ENCODE measurements at places on chromosomes 7 and 10.

- DNase-seq = peak; percentile 25
These were observed 92.1 kb upstream of the SAMD8 start for GRCh38 chr10:75019370-75019769.

DNA sequence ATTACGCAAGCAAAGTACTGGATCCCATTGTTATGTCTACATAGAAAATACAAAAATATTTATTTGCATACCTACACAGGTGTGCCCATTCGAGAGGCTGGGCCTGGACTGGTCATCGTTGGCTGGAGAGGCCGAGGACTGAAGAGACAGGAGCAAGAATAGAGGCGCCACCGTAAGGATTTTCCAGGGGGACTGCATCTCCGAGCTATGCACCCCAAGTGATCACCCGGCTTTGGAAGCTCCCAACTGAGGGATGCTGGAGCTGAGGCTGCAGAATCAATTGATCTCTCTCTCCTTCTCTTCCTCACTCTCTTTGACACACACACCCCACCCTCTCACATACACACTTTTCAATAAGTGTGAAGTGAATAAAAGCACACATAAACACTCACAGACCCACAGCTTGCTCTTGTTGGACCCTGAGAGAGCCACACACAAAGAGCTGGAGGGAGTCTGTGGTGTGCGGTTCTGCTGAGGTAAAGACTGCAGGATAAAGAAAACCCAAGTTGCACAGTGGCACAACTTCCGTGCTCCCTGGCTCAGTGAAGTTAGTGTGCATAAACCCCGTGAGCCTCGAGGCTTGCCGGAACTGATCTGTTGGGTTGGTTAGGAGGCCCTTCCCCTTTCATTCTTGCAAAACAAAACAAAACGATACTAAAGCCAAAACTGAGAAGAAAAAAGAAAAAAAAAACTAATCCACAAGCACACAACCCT lies at the start of gene AOAH:
Gene AOAH, minus strand, starts transcription at position 544 of the 714 bp plus-strand sequence. Its CDS starts 346 bp downstream, at position 198.
- DNase-seq = peak; percentile 84

DNA sequence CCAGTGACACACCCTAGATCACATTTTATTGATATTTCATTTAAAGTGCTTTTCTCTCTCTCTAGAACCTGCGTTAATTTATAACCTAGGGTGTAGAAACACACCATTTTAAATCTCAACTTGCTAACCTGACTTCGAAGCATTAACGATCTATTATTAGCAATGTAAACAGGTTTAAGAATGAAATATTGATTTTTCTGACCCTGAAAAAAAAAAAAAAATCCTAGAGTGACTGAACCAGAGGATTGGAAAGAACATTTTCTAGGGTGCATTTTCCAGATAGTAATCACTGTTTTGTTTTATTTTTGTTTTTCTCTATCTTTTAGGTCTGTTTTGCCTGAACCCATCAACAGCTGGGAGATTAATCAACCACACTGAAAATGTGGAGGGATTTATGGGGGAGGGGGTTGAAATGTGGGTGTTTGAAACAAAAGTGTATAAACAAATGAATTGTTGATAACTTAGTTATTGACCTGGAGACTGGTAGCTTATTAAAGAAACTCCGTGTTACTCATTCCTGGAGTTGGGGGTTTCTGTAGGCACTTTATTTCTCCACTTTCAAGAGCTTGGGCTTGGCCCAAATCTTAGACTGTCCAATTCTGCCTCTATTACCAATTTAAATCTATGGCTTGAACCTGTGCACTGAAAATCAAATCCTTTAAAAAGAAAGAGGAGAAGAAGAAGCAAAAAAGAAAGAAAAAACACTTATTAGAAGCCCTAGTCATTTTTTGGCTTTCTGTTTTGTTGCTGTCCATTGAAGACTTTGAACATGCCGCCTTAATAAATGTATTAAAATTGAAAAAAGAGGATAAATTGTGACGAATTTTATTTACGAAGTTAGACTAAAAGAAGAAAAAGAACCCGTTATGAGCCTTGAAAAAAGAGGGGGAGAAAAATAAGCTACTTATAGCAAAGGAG lies 2.8 kb downstream of the HOXA2 start:
- DNase-seq = no peak

DNA sequence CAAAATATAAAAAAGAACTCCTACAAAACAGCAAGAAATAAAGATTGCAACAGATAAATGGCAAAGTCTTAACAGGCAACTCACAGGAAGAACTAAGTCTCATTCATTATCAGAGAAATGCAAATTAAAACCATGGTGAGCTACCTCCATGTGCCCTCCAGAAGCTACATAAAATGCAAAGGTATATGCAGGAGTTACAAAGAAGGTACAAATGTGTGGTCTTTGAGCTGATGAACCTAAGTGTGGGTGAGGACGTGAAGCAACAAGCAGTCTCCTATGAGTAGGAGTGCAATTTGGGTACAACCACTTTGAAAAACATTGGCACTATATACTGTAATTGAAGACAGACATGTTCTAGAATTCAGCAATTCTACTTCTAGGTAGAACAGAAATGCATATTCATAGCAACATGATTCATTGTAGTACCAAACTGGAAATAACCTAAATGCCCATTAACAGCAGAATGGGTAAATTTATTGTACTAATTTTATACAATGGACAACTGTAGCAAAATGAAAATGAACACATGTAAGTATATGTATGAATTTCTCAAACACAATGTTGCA lies 61.6 kb upstream of the KCNMA1 start:
- DNase-seq = no peak

DNA sequence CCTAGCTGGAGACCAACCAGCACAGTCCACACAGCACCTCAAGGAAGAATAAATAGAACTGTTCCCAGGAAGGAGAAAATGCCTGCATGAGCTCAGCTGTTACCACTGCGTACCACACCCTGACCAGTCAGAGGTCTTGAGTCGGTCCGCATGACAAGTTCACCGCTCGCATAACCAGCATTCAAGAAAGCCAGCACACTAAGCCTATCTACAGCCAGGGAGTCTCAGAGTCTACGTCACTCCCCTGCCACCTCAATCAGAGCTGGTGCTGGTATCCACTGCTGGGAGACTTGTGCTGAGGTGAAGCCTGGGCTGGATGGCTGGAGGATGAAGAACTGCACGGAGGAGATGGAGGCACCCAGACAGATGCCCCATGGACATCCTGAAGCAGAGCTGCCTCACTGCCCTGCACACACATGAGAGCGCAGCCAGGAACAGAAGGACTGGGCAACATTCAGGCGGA lies 19.6 kb downstream of the AKR1C1 start:
- DNase-seq = no peak

DNA sequence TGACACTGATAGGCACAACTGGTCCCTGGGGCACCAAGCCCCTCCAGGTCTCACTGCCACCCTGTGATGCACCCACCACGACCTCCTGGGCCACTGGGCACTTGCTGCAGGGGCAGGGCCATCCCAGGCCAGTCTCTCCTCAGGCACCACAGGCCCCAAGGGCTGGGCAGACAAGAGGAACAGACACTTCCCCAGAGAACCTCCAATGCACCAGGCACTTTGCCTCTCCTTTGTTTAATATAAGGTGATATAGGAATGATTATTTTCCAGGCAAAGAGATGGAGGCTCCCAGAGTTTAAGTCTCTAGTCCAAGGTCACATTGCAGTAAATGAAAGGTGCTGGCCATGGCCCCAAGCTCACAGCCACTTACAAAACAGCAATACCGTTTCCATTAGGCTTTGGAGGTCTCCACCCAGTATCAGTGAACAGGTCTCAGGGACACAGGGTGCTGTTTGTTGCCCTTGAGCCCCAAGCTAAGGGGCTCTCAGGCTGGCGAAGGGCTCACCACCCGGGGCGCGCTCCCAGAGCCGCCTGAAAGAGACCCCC lies 4.5 kb downstream of the DEPP1 start:
- no peak for DNase-seq

- no peak for DNase-seq
These were observed 335.0 kb downstream of the EXOC4 start for GRCh38 chr7:133587903-133588302.

GRCh38 chr7:143217806-143218205 lies 4.0 kb upstream of the TAS2R40 start:
- DNase-seq = no peak

DNA sequence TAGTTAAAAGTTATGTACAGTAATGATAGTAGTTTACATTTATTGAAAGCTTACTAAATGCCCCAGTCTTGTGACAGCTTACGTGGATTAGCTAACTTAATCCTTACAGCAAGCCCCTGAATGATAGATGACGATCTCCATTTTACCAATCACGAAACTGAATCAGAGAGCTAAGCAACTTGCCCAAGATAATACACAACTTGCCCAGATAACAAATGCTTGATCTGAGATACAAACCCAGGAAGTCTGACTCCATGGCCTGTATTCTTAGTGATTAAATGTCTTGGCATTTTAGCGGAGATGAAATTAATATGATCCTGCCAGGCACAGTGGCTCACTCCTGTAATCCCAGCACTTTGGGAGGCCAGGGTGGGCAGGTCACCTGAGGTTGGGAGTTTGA lies 46.9 kb upstream of the FMC1 start:
- DNase-seq = no peak

GRCh38 chr7:101468546-101469275 lies 106.0 kb downstream of the COL26A1 start:
- DNase-seq = no peak

GRCh38 chr10:32059472-32059871 lies 3.2 kb upstream of the KIF5B start:
- DNase-seq = no peak

DNA sequence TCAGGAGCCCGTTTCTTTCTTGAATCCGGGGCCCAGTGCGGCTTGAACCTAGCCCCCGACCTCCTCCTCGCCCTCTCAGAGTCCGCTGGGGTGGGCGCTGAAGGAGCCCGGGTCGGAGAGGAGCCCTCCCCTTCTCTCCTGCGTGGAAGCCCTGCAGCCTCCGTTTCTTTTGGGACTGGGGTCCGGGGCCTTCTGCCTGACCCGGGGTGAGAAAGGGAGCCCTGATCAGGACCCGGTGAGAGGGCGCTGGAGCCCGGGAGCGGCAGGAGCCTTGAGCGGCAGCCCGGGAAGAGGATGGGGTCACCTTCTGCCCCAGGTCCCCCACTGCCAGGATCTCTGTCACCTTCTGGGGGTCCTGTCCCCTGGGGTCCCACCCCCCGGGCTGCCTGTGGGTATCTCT lies 162.3 kb downstream of the ZNF33B start:
- no peak for DNase-seq

DNA sequence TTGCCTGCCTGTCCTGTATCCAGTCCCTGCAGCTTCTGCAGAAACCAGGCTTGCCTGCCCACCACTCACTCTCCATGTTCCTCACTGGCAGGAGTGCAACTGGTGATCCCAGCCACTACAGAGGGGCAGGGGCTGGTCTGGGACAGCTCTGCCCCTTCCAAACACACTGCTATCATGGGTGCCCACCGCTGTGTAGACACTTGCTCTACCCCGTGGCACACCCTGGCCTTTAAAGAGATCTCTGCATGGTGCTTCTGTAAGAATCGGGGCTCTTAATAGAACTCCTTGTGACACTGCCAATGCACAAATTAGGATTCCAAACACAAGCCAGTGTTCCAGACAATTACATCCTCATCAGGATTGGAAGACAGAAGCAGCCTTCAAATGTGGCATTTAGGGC lies 41.7 kb downstream of the C10orf90 start:
- no peak for DNase-seq

DNA sequence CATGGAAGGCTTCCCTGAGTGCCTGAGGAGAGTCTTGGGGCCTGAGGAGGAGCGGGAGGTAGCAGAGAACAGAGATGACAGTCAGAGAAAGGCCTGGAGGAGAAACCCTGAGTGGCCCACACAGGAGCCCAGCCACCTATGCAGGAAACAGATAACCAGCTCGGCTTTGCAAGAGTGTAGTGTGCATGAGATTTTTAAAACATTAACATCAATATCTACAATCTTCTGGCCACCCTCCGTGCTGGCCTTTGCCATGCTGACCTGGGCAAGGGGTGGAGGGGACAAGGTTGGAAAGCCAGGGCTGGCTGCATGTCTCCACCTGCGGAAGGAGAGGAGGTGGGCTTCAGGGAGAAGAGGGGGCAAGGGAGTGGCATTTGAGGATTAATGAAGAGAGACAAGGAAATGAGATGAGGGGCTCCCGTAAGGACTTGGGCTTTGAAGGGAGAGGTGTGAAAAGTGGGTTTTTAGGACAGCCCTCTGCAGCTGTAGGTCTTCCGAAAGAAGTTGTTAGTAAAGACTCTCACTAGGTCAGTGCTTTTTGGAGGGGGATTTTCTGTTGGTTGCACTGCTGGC lies 59.3 kb upstream of the SDK1 start:
- no peak for DNase-seq

GRCh38 chr10:49197171-49197570 lies 9.0 kb upstream of the TMEM273 start:
- DNase-seq = no peak

DNA sequence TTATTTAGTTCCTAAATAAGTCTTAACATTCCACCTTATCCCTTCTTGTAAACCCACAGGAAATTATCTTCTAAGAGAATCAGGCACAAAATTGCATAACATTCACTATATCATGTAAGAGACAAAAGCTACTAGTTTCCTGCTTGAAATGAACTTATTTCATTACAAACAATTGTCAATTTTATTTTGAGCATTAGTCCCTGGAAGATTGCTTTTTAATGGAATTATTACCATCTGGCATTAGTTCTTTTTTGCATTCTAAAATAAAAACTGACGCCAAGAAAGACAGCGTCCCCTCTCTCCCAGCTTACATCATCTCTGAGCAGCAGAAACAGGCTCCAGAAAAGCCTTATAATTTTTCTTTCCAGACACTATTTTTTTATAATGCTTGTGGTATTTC lies 121.8 kb downstream of the NOC3L start:
- DNase-seq = no peak

- no peak for DNase-seq
These were observed 17.6 kb upstream of the ELN start for GRCh38 chr7:74010407-74010806.
